ENCODE measurements at places on chromosomes 5 and 9.

- no peak for DNase-seq
Observed at GRCh38 chr5:15014809-15015208, 143.2 kb upstream of the ANKH start.

GRCh38 chr9:132699956-132700355, 29.7 kb downstream of the GTF3C4 start:
- DNase-seq: no peak

- DNase-seq: no peak
Observed at GRCh38 chr9:109409773-109410397, 88.2 kb downstream of the PTPN3 start.

DNA sequence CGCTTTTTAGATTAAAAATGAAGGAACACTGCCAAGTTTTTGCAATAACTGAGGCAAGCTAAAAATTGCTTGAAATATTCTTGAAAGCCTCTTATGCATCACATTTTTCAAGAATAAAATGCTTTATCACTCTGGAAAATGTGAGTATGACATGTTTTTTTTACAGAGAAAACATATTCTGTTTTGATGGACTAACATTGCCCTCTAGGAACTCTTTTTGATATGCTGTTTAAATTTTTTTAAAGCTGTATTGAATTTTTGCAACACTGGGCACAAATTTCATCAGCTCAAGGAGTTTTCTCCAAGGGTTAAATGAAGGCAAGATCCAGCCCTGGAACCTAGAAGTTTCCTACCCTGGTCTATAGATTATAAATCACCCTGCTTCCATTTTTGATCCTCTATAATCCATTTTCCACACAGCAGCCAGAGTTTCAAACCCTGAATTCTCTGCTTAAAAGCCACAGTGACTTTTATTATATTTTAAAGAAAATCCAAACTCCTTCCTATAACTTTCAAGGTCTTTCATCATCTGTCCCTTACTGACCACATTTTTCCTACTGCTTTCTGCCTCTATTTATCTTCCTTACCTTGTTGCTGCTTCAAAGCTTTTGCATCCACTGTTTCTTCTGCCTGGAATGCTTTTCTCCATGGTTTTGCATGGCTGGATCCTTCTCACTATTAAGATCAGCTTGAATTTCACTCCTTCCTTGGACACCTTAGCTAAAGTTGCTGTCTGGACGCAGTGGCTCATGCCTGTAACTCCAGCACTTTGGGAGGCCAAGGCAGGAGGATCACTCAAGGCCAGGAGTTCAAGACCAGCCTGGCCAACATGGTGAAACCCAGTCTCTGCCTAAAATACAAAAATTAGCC, 60.9 kb downstream of the IL31RA start:
- DNase-seq: no peak

GRCh38 chr9:131422241-131422792, 28.4 kb downstream of the PRRC2B start:
- no peak for DNase-seq

GRCh38 chr5:156015137-156015536, 311.8 kb upstream of the SGCD start:
- DNase-seq: no peak

- DNase-seq: no peak
Observed at GRCh38 chr9:79807971-79808370, 236.2 kb downstream of the TLE4 start.

GRCh38 chr9:81682177-81682576, 7.2 kb downstream of the TLE1 start:
- DNase-seq: no peak

DNA sequence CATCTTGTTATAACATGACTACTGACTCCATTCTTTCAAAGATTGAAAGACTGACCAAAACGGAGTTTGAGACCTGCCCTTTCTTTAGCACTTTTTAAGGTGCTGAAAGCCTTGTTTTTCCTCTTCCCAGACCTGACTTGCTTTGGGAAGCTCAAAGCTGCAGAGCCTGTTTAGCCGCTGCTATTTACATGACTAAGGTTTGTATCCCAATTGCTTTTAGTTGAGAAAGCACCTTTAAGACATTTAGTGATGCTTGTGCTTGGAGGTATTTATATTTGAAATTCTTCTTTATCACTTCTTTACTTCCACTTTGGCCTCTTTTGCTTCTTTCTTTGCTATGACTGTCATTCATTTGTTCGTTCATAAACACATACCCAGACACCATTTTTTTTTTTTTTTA, 182.6 kb upstream of the ELL2 start:
- DNase-seq: no peak

DNA sequence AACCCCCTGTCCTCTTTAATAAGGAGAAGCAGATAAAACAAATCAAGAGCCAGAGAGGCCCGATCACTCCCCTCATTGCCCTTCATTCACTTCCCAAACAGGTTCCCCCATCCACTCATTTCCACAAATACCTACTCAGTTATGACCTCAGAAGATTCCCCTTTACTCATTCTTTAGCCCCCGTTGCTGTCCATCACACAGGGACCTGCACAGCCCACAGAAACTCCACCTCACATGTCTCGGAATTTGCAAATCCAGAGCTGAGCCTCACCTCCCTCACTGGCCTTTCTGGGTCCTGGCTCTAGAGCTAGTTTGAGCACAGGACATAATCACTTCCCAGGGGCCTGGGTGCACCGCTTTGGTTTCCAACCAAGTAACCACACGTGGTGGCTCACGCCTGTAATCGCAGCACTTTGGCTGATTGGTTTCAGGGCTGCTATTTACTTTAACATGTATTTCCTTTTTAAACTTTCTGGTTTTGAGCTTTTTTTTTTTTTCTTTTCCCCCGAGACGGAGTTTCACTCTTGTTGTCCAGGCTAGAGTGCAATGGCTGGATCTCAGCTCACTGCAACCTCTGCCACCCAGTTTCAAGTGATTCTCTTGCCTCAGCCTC, 17.8 kb downstream of the ATP6V0E1 start:
- no peak for DNase-seq

- DNase-seq: no peak
Observed at GRCh38 chr9:27835746-27836145, 262.5 kb upstream of the C9orf72 start.

DNA sequence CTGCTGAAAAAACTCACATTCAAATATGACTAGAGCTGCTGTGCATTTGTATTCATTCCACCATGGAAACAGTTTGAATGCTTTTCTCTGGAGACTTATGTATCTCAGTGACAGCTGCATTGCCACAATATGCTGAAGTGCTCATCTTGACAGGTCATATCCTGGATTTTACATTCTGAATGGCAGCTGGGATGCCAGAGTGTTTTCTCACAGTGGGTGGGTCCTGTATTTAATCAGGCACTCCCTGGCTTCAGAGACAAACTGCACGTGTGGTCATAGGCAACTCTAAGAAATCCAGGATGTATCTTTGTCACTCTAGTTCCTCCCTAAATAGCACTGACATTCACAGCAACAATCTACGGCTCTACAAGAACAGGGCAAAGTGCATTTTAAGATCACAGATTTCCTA, 75.6 kb downstream of the ST8SIA4 start:
- DNase-seq: no peak

GRCh38 chr5:178207183-178207916, 3.0 kb downstream of the HNRNPAB start:
- DNase-seq: no peak

Measured in cortex of kidney (tissue), 1 donor.